ENCODE measurements at places on chromosomes 13 and 19.

- DNase-seq: no peak
Observed at GRCh38 chr19:38661996-38662395, 14.5 kb downstream of the ACTN4 start.

GRCh38 chr19:56690670-56691069, 19.1 kb upstream of the ZNF835 start:
- DNase-seq: no peak

DNA sequence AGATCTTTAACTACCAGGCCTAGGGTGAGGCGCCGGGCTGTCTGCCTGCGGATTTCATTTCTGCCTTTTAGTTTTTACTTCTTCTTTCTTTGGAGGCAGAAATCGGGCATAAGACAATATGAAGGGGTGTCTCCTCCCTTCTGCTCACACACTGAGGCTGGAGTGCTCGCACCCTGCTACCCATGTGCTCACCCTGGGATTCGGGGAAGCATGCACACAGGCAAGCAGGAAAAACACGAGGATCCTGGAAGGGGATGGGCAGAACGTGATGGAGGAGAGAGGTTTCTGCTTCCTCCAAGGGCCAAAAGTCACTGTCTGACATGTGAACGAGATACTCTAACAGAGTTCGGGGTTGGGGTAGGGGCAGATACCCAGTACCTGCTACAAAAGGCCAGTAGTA, 28.4 kb downstream of the ZNF823 start:
- no peak for DNase-seq

GRCh38 chr19:45249261-45250033, 1.6 kb upstream of the MARK4 start:
- DNase-seq: no peak

DNA sequence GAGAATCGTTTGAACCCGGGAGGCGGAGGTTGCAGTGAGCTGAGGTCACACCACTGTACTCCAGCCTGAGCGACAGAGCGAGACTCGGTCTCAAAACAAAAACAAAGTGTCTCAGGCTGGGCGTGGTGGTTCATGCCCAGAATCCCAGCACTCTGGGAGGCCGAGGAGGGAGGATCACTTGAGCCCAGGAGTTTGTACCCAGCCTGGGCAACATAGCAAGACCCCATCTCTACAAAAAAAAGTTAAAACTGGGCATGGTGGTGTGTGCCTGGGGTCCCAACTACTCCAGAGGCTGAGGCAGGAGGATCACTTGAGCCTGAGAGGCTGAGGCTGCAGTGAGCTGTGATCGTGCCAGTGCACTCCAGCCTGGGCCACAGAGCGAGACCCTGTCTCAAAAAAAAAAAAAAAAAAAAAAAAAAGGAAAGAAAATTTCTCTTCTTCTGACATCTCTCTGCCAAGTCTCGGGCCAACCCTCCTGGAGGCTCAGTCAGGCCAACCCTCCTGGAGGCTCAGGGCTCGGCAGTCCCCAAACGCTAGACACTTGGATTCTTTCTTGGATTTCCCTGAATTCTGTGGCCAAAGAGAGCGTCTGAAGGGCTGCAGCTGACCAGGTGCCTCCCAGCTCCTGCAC, 26.3 kb downstream of the ARID3A start:
- no peak for DNase-seq

GRCh38 chr13:29969286-29969685, 118.9 kb upstream of the UBL3 start:
- no peak for DNase-seq

DNA sequence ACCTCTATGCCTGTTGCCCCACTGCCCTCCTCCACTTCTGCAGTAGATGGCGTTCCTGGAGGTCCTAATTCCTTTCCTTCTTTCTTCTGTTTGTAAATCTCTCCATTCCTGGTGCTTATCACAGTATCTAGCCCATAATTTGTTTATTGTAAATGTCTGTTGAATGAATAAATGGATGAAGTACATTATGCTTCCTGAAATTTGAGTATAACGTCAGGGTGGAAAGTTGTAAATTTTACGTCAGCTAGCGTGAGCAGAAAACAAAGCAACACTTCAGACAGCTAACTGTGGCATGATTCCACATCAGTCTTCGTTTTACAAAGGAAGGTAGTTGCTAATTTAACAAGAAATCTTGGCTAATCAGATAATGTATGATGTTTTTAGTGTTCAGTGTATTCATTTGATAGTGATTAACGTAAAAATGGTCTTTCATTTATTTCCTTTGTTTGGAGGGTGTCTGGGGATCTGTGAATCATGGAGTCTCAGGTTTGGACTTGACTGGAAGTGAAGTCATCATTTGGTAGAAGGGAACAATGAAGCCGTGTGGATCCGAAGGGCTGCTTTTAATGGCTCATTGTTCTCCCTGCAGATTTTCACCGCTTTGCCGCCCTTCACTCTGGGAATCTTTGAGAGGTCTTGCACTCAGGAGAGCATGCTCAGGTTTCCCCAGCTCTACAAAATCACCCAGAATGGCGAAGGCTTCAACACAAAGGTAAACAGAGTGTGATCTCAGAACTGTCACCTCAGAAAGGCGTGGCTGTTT, 215.1 kb downstream of the SHISA2 start:
- no peak for DNase-seq

DNA sequence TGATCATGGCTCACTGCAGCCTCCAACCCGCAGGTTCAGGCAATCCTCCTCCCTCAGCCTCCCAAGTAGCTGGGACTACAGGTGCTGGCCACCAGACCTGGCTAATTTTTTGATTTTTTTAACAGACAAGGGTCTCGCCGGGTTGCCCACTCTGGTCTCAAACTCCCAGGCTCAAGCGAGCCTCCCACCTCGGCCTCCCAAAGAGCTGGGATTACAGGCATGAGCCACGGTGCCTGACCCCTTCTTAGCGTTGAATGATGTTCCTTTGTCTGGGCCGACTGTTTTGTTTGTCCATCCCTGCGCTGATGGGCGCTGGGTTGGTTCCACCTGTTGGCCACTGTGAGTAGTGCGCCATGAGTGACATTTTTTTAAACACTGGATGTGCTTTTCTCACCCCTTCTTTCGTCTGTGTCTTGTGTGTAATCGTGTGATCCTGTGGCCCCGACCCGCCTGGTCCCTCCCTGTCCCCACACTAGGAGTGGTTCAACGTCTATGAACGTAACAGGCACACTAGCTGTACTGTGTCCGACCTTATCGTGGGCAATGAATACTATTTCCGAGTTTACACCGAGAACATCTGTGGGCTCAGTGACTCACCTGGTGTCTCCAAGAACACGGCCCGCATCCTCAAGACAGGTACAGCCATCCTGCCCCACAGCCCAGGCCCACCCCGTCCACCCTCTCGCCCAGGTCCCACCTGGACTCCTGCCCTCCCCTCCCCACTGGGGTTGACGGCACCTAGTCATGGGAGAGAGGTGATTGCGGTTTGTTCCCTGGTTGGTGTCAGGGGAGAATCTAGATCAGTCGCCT, 15.0 kb upstream of the EMC10 start:
- peak; percentile 19 for DNase-seq

DNA sequence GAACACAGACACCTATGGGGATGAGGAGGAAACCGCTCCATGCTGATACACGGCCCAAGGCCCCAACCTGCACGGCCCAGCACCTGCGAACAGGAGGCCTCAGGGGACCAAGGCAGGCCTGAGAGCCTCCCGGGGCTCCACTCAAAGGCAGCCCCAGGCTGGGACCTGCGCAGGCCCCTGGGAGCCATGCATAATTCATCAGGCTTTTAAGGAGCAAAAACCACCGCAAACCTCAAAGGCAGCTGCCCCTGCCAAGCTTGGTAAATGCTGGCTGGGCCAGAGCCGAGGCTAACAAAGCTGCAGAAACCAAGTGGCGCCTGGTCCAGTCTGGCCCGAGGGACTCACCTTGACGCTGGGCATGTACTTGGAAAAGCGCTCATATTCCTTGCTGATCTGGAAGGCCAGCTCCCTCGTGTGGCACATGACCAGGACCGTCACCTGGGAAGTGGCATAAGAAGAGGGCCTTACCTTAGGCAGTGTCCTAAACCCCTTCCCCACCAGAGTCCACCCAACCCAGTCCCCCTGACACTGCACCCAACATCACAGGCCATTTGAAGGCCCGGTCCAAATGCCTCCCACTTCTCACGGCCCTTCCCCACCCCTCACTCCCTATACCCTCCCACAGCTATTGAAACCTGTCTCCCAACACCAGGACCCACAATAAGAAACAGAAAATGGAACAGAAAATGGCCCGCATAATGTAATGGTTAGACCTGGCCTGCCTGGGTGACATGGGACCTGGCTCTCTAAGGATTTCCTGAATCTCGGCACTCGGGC, 7.8 kb downstream of the DDX39A start:
- DNase-seq: no peak

DNA sequence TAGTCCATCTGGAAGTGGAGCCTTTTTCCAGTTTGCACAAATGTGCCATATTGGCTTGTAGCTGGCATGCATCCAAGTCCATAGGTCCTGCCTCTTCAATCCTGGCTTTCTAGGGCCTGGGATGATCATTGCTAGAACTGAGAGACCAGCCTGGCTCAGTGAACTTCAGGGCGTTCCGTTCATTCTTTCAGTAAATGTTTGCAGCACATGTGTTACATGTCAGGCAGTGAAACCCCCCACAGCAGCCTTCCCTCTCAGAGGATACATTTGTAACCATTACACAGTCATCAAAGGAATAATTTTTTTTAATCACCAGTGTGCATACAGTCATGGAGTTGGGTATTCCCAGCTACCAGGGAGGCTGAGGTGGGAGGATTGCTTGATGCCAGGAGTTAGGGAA, 9.7 kb downstream of the FUT2 start:
- no peak for DNase-seq

DNA sequence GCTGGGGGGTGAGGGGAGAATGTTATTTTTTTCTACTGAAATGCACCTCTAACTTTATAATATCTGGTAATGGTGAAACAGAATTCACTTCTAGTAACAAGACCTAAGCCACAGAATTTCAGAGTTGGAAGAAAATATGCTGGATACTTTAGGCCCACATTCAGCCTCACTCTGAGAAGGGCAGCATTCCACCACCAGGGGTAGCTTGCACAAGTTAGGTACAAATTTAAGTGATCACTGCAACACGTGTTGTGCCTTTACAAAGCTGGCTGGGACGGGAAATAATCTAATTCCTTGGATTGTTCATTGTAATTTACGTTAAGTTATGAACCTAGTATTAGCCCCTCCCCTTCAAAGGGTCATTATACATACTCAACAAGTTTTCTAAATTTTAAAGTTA, 192.3 kb downstream of the RGCC start:
- DNase-seq: no peak

- DNase-seq: no peak
Observed at GRCh38 chr13:112652512-112653070, 37.2 kb upstream of the ATP11A start.

GRCh38 chr19:19559931-19560330, 21.9 kb downstream of the CILP2 start:
- no peak for DNase-seq

DNA sequence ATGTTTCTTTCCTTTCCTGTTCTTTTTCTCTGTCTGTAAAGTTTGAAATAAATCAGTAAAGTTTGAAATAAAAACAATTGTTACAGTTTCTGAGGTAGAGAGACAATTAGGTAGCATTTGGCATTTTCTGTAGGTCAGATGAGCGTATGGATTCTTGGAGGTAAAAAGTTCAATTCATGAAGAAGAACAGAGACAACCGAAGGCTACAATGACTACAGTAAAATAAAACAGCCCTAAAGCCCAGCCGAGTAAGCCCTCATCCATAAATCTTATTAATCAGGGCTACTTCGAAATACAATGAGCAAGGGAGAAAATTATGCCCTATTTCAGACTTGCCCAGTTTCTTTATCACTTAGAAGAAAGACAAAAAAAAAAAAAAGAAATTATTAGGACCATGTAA, 941.9 kb upstream of the SLC10A2 start:
- DNase-seq: no peak

DNA sequence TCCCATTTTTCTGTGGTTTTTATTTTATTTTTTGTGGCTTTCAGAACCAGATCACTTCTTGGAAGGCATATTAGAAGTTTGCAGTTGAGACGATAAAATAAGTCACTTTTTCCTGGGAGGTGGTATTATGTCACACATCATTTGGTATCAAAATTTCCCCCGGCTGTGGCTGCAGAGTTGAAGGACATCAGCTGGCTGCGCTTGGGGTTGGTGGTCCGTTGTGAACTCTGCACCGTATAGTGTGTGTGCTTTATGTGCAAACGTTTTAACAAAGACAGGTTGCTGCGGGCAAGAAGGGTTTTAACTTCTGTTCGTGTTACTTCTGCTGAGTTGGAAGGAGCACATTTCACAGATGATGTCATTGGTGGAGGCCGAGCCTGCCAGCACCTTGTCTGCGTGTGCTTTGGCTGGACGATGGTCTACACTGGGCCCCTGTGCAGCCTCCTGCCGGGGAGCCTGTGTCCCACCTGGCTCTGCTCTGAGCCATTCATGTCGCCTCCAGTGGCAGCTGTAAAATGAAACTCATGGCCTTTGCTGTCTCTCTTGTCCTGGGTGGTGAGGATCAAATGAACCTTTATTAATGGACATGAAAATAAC, 9.6 kb downstream of the ATP11A start:
- DNase-seq: no peak

DNA sequence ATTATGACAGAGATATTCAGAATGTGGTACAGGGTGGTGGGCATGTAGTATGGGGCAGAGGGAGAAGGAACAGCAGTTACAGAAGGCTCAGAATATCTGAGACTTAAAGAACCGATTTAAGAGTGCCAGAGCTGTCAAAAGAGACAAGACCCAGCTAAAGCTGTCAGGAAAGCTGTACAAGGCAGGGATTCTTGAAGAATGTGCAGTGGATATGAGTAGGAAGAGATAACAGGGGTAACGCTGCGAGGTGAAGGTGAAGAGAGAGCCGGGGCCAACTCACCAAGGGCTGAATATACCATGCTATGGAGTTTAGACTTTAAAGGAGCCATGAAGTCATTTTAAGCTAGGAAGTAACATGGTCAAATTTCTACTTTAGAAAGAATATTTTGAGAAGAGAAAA, 381.0 kb downstream of the DIAPH3 start:
- no peak for DNase-seq

DNA sequence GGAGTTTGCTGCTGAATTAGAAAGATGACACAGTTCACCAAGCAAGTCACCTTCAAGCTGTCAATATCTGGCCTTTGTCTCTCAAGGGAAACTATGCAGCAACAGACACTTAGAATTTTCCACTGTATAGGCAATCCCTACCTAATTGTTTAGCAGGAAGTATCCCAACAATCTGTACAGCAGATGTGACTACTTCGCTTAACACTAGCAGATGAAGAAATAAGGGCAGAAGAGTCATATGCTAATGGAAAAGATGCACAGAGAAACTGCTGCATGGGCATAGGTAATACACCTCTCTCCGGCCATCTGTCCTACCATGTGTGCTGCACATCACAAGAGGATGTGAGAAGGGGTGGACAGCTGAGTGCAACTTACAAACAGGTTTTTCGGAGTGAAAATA, 851.2 kb downstream of the PCDH9 start:
- no peak for DNase-seq
